GM13976 (cell line): ENCODE measurements at places on chromosomes 7 and 10.

DNA sequence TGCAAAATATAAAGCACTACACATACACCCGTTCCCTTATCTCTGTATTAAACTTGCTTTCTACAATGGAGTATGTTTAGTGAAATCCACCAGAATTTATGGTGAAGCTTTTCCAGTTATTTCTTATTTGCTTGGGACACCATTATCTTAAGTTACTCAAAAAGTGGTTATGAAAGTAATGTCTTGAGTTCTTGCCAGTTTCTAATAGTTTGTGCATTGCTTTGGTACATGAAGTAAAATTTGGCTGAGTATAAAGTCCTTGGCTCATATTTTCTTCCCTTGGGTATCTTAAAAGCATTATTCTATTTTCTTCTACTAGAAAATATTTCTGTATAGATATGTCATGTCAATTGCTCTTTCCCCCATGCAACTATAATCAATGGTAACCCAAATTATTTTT lies 85.2 kb downstream of the POLR1F start:
- DNase-seq: no peak

- DNase-seq: no peak
Observed at GRCh38 chr7:139829025-139829774, at the start of gene TBXAS1. TBXAS1 (plus strand) TSS chr7:139829264; CDS start chr7:139829391, 127 bp downstream.

DNA sequence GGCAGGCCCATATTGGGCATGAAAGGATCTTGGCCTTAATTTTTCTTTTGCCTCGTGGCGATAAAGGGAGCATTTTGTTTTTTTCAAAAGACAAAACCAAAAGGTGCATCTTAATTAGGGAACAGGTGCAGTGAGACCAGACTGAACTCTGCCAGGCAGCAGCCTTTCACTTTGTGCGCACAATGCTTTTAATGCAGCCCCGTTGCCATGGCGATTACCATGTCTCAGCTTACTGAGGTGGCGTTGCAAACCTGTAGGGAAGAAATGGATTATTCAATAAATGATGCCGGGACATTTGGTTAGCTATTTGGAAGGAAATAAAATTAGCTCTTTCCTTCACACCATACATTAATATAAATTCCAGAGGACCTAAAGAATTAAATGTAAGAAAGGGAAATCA lies 61.9 kb downstream of the MYL10 start:
- DNase-seq: no peak

GRCh38 chr7:48992816-48993215 lies 68.5 kb downstream of the CDC14C start:
- DNase-seq: no peak

DNA sequence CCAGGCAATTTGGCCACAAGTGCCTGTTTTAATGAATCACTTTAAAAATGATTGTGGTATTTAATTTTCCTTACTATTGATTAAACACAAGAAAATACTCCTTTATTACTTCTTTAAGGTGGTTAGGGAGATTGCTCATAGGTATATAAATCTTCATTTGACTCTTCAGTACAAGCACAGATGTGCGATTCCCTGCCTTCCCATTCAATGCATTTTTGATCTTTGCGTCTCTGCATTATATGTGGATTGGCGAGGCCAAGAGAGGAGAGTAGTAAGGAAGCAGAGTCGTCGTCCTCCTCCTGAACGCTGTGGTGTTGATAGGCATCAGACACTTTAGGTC lies 683.7 kb downstream of the LRMDA start:
- no peak for DNase-seq

- no peak for DNase-seq
Observed at GRCh38 chr10:3467052-3467951, 294.7 kb upstream of the PITRM1 start.

GRCh38 chr10:101725296-101726114 lies 30.5 kb upstream of the FBXW4 start:
- peak; percentile 44 for DNase-seq

DNA sequence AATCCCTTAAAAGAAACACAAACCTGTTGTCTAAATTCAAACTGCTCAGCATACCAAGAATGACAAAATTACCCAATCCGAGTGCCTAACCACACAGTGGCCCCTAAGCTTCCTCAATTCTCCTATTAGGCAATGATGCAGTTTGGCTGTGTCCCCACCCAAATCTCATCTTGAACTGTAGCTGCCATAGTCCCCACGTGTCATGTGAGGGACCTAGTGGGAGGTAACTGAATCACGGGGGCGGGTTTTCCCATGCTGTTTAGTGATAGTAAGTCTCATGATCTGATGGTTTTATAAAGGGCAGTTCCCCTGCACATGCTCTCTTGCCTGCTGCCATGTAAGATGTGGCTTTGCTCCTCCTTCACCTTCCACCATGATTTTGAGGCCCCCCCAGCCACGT lies 21.9 kb downstream of the PSAP start:
- DNase-seq: no peak

DNA sequence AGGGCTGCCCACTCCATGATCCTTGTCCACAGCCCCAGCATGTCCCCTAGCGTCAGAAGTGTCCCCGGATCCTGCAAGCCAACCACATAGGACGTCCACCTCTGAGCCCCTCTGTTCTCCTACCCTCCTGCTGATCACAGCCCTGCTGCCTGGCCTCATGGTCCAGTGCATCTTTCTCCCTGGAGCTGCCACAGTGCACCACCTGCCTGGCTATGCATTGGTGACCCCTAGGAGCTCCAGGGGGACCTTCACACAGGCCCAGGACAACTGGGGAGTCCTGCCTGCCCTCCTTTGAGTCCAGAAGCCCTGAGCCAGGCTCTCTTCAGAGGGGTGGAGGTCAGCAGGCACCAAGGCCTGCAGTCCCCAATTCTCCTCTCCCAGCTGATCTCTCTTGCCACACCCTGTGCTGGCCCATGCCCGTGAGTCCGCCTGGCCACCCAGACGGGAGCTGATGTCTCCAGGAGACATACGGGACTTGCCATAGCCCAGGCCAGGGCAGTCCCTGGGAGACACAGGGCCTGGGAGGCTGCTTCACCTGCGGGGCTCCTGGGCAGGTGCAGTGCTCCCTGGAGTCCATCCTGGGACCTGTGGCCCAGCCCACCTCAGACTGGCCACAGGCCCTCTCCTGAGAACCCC lies 77.4 kb upstream of the RET start:
- peak; percentile 24 for DNase-seq

- no peak for DNase-seq
Observed at GRCh38 chr7:81234896-81235295, 316.0 kb upstream of the SEMA3C start.

- no peak for DNase-seq
Observed at GRCh38 chr7:83415840-83416239, 233.1 kb downstream of the SEMA3E start.

- no peak for DNase-seq
Observed at GRCh38 chr7:144378651-144379050, 23.4 kb downstream of the ARHGEF5 start.

GRCh38 chr7:11458736-11459483 lies 373.1 kb downstream of the THSD7A start:
- no peak for DNase-seq

DNA sequence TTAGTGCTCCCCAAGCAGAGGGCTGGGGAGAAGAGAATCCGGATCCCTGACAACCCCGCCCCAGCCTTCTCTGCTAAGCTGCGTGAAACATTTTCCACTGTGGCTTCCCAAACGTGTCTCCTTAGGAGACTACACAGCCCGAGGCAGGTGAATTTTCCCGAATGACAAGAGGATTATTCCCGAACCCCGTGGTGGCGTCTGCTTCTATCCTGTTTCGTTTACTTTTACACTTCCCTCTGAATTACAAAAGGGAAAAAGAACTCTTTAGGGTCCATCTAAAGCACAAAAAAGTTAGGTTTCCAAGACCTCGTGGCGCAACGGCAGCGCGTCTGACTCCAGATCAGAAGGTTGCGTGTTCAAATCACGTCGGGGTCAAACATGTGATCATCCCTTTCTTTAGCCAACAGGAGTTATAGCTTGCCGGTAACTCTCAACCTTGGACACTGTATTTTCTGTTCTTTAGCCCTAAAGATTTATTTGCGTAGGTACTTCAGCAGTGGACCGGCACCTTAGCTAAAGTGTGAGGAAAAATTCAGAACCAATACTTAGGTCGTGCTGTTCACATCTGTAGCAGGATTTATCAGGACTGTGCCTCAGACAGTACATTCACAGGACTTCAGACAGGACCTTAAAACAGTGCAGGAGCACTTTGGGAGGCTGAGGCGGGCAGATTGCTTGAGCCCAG lies 3.2 kb upstream of the ZNF789 start:
- no peak for DNase-seq
